ENCODE measurements at places on chromosomes 1 and 21. TPM values are rescaled to one million over a fixed set of nuclear protein-coding genes. Genes with fewer than 3 reads are reported as not detected.

S100A1 gene
- total RNA-seq = not detected

TNNT2 gene
- total RNA-seq = 21.0 TPM

VAMP4 gene
- total RNA-seq = 13.9 TPM

SLC25A44 gene
- total RNA-seq = 23.4 TPM

ATP6V1G3 gene
- total RNA-seq = not detected

MATN1 gene
- total RNA-seq = 0.28 TPM

NR5A2 gene
- 11.7 TPM for total RNA-seq

PROX1 gene
- total RNA-seq = 1.5 TPM

All from H1 (cell line).